ENCODE measurements at places on chromosomes 1 and 21.

- no peak overlapping the region for H3K27ac ChIP-seq
- H3K4me3 ChIP-seq = no peak overlapping the region
- no peak for DNase-seq
- no peaks in the 10 kb centered on the region for H3K4me1 ChIP-seq
- H3K27me3 ChIP-seq = no peaks in the 10 kb centered on the region
- H3K36me3 ChIP-seq = no peaks in the 10 kb centered on the region
Observed at GRCh38 chr1:78884685-78885452, 121.7 kb downstream of the ADGRL4 start.

DNA sequence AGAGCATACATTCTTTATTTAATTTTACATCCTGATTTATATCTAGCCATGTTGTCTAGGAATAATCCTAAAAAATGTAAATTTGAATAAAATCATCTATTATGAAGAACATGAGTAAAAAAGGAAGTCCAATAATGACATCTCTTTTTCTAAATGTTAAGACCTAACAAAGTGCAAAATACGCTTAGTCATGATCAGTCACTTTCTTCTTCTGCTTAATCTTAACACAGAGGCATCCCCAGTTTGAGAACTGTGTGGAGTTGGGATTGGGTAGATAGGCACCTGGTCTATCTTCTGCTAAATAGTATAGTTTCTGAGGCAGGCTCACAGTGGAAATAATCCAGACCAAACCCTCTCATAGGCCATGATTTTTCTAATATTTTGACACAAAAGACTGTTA is 311.7 kb upstream of the LRRC7 start:
- no peaks in the 10 kb centered on the region for H3K36me3 ChIP-seq
- H3K27me3 ChIP-seq = no peaks in the 10 kb centered on the region
- no peaks in the 10 kb centered on the region for H3K4me1 ChIP-seq
- DNase-seq = no peak
- no peak overlapping the region for H3K4me3 ChIP-seq

GRCh38 chr1:219385787-219386427 is 212.2 kb downstream of the LYPLAL1 start:
- H3K36me3 ChIP-seq = no peaks in the 10 kb centered on the region
- no peak overlapping the region for H3K27ac ChIP-seq
- no peak overlapping the region for H3K4me3 ChIP-seq
- no peaks in the 10 kb centered on the region for H3K4me1 ChIP-seq
- DNase-seq = peak; percentile 23
- H3K27me3 ChIP-seq = no peaks in the 10 kb centered on the region

- no peak overlapping the region for H3K27ac ChIP-seq
- DNase-seq = no peak
- H3K36me3 ChIP-seq = no peaks in the 10 kb centered on the region
- H3K27me3 ChIP-seq = peaks cover 4% of the 10 kb centered on the region
- no peaks in the 10 kb centered on the region for H3K4me1 ChIP-seq
Observed at GRCh38 chr1:7380712-7381111, 390.4 kb upstream of the VAMP3 start.

GRCh38 chr1:203860396-203861025 is 888 bp upstream of the SNRPE start:
- peak overlapping the region; percentile 100 for H3K4me3 ChIP-seq
- H3K27me3 ChIP-seq = no peaks in the 10 kb centered on the region
- DNase-seq = no peak
- peak overlapping the region; percentile 99 for H3K27ac ChIP-seq
- peaks cover 12% of the 10 kb centered on the region for H3K4me1 ChIP-seq

- DNase-seq = no peak
- no peak overlapping the region for H3K27ac ChIP-seq
- H3K27me3 ChIP-seq = no peaks in the 10 kb centered on the region
Observed at GRCh38 chr1:187078916-187079315, 250.2 kb downstream of the PLA2G4A start.

- H3K27ac ChIP-seq = no peak overlapping the region
- H3K36me3 ChIP-seq = peaks cover 9% of the 10 kb centered on the region
Observed at GRCh38 chr1:97304366-97304765, 582.8 kb downstream of the PTBP2 start.

DNA sequence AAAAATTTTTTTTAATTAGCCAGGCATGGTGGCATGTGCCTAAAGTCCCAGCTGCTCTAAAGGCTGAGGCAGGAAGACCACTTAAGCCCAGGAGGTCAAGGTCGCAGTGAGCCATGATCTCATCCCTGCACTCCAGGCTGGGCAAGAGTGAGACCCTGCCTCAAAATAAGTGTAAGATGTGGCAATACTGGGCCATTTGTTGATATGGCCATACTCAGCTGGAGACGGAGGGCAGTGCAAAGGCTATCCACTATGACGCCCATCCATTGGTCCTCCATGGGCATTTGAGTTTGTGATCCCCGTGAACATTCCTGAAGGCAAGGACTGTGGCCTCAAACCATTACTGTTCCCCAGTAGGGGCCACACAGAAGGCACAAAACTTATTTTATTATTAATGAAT is 1.5 kb downstream of the CASP9 start:
- no peak for DNase-seq
- no peaks in the 10 kb centered on the region for H3K36me3 ChIP-seq
- H3K27me3 ChIP-seq = no peaks in the 10 kb centered on the region
- H3K4me3 ChIP-seq = peak overlapping the region; percentile 34

GRCh38 chr1:30416221-30416820 is 307.1 kb downstream of the MATN1 start:
- no peak for DNase-seq
- H3K36me3 ChIP-seq = no peaks in the 10 kb centered on the region
- no peaks in the 10 kb centered on the region for H3K4me1 ChIP-seq
- H3K4me3 ChIP-seq = no peak overlapping the region
- H3K27me3 ChIP-seq = peaks cover 9% of the 10 kb centered on the region

DNA sequence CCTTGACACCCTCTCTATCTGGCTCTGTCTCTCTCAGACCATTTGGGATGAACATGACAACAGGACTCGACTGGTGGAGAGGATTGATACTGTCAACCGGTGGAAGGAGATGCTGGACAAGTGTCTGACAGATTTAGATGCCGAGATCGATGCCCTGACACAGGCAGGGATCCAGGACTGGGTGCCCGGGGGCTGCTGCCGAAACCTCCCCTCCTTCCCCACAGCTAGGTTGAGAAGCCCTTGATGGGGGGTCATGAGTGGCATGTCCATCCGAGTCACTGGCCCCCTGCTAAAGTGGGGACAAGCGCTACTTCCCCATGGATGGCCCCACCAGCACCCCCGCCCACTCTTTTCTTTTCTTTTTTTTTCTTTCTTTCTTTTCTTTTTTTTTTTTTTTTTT is 1.2 kb downstream of the TEKT2 start:
- peaks cover 8% of the 10 kb centered on the region for H3K4me1 ChIP-seq
- H3K36me3 ChIP-seq = peaks cover 8% of the 10 kb centered on the region
- H3K27ac ChIP-seq = no peak overlapping the region
- peaks cover 44% of the 10 kb centered on the region for H3K27me3 ChIP-seq

GRCh38 chr1:237206065-237206414 is 164.1 kb downstream of the RYR2 start:
- no peak for DNase-seq
- no peak overlapping the region for H3K4me3 ChIP-seq
- no peaks in the 10 kb centered on the region for H3K36me3 ChIP-seq
- H3K27me3 ChIP-seq = peaks cover 10% of the 10 kb centered on the region
- H3K27ac ChIP-seq = no peak overlapping the region

DNA sequence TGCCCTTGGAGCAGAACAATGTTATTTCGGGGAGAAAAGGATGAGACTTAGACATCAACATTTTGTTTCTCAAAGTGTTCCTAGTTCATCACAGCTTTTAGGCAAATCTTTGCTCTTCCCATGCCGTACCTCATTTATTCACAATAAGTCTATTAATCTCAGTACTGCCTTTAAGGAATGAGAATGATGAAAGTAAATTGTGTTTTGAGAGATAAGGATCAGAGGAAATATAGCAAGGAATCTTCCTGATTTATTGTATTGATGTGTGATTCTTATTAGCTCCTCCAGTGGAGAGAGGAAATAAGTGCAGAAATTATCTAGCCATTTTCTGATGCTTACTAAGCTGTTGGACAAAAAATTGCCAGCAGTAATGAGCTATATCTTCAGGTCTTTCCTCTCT is 2.0 kb downstream of the POLR3C start:
- peaks cover 42% of the 10 kb centered on the region for H3K4me1 ChIP-seq
- no peaks in the 10 kb centered on the region for H3K27me3 ChIP-seq
- no peak for DNase-seq
- H3K27ac ChIP-seq = peak overlapping the region; percentile 61
- H3K4me3 ChIP-seq = peak overlapping the region; percentile 97

DNA sequence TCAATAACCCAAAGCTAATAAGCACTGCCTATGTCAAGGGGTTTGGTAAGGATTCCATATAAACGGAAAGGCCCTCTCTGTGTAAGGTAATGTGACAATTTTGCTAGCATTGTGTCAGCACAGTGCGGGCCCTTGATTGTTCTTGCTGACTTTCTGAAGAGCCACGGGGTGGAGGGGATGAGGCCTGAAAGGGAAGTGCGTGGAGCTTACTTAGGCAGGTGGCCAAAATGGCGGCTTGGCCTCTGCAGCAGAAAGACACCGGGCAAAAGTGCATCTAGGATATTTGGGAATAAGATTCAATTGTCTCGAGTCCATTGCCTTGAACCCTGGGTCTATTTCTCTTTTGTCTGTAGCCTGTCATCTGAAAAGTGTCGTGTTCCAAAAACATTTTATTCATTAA is 114.3 kb downstream of the TGFB2 start:
- no peak for DNase-seq
- peaks cover 19% of the 10 kb centered on the region for H3K27me3 ChIP-seq
- H3K36me3 ChIP-seq = no peaks in the 10 kb centered on the region

GRCh38 chr1:164774819-164775654 is 216.1 kb downstream of the PBX1 start:
- no peak for DNase-seq
- no peaks in the 10 kb centered on the region for H3K36me3 ChIP-seq
- no peak overlapping the region for H3K4me3 ChIP-seq
- H3K27me3 ChIP-seq = no peaks in the 10 kb centered on the region

DNA sequence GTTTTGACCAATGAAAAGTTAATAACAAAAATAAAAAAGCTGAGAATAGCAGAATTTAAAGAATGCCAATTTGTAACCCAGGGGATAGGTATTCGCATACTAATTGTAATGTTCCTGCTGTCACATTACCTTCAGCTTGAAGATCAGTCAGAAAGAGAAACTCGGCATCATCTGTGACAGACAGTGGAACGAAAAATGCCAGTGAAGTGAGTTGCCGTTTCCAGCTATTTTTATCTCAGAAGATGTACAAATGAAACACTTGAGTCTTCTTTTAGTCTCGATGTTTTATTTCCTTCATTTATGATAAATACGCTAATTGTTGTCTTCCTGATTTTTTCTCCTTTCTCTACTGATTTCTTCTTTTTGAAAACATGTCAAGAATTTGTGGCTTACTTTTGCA is 26.1 kb downstream of the RGS21 start:
- no peak for DNase-seq
- H3K27me3 ChIP-seq = no peaks in the 10 kb centered on the region
- no peaks in the 10 kb centered on the region for H3K36me3 ChIP-seq
- H3K4me1 ChIP-seq = no peaks in the 10 kb centered on the region
- no peak overlapping the region for H3K4me3 ChIP-seq
- no peak overlapping the region for H3K27ac ChIP-seq

Data from activated naive CD8-positive, alpha-beta T cell treated with anti-CD3 and anti-CD28 coated beads for 36 hours (primary cell).